ENCODE measurements at places on chromosomes 7 and 10.

- DNase-seq = no peak
These were observed 2.2 kb upstream of the LOXL4 start for GRCh38 chr10:98270073-98270740.

DNA sequence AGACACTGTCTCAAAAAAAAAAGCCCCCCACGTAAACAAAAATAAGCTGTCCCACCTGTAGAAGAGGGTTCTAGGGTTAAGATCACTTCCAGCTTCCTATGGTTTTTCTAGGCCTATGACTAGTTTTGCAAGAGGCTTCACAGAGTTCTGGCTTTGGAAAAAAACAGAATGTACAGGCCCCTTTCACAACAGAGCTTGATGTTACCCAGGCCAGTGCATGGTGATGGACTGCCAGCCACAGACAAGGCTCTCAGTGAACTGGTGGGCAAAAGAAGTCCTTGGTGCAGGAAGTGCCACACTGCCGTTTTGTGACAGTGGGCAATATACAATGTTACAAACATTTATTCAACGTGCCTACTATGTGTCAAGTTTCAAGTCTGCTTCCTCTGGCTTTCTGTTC is 18.3 kb upstream of the EFCAB10 start:
- DNase-seq = no peak

- no peak for DNase-seq
These were observed 329.3 kb downstream of the ELMO1 start for GRCh38 chr7:37119296-37119860.

GRCh38 chr7:134062460-134062859 is 64.7 kb upstream of the LRGUK start:
- no peak for DNase-seq

DNA sequence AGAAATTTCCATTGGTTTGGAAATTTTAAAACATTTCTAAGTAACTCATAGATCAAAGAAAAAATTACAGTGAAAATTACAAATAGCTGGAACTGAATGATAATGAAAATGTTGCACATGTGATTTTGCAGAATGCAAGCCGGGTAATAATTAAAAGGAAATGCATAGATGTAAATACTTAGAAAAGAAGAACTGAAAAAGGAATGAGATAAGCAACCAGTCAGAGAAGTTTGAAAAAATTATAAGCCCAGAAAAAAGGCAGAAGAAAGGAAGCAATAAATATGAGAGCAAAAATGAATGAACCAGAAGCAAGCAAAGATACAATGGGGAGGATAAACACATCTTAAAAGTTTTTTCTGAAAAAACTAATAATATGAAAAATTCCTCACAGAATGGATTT is 3.2 kb upstream of the TMEM273 start:
- DNase-seq = no peak

- no peak for DNase-seq
These were observed 129.7 kb downstream of the ADRA2A start for GRCh38 chr10:111206521-111206920.

GRCh38 chr10:27359792-27360355 is 119.3 kb upstream of the ACBD5 start:
- no peak for DNase-seq

DNA sequence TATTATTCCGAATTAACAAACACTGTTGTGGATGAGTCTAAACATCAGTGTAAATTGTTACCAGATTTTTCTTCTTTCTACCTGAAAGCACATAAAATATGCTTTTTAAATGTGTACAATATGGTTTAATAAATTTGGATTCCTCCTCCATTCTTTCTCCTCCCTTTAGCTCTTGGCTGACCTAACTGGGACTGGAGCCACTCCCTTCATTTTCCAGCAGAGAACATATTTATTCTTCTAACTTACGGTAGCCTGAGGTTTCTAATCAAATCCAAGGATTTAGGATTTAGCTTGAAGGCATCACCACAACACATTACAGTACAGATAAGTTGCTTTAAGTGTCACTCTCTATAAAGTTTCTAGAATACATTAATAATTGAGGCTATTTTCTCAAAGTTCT is 88.2 kb upstream of the SEMA3C start:
- DNase-seq = no peak

- no peak for DNase-seq
These were observed 561.7 kb downstream of the SDK1 start for GRCh38 chr7:3862774-3863173.

- no peak for DNase-seq
These were observed 1.1 kb downstream of the STN1 start for GRCh38 chr10:103916876-103917275.

GRCh38 chr7:118003476-118003875 is 130.2 kb upstream of the CTTNBP2 start:
- no peak for DNase-seq

- DNase-seq = no peak
These were observed 1.6 kb downstream of the LRRD1 start for GRCh38 chr7:92177362-92177761.

DNA sequence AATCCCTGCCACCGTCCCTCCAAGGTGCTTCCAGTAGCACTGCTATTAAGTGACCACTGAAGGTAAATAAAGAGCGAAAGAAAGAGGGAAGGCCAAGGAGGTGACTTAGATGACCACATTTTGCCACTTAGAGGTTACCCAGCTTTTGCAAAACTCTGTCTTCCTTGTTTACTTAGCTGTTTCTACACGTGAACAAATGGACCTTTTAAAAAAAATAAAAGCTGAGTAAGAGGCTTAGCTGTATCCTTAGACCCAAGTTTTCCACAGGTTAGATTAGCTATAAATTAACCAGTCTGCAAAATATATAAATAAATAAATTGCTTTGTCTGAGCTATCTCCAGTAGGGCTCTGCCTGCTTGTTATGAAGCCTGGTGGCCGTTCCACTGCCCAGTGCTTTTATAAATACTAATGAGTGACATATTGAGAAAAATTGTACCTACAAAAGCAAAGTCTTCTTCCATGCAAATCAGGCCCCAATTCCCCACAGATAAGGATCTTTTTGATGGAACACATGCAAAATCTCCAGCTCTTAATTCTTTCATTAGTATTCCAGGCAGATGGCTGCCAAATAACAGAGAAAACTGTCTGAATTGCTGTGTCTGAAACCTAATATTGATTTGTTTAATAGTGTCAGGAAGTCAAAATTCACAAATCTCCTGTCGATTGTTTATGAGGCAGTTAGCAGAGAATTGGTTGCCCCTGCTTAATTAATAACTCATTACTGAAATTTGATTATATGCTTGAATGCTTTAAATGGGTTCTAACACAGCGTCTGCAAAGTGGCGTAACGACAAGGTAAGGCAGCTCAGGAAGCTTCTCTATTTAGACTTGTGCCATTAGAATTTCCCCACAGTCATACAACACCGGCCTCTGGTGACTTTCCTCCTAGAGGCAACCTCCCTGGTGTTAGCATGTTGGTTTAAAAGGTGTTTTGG is 176.7 kb downstream of the EMX2 start:
- no peak for DNase-seq

Data from ascending aorta (tissue), 2 donors.